Endothelial cell (in vitro differentiated cells): ENCODE measurements at places on chromosomes 3 and 15.

GRCh38 chr3:31880020-31880419 lies 101.0 kb downstream of the OSBPL10 start:
- DNase-seq = no peak

GRCh38 chr3:187648177-187648576 lies 22.0 kb downstream of the SST start:
- DNase-seq = no peak

- no peak for DNase-seq
These were observed 32.5 kb downstream of the CEP152 start for GRCh38 chr15:48778331-48778730.

DNA sequence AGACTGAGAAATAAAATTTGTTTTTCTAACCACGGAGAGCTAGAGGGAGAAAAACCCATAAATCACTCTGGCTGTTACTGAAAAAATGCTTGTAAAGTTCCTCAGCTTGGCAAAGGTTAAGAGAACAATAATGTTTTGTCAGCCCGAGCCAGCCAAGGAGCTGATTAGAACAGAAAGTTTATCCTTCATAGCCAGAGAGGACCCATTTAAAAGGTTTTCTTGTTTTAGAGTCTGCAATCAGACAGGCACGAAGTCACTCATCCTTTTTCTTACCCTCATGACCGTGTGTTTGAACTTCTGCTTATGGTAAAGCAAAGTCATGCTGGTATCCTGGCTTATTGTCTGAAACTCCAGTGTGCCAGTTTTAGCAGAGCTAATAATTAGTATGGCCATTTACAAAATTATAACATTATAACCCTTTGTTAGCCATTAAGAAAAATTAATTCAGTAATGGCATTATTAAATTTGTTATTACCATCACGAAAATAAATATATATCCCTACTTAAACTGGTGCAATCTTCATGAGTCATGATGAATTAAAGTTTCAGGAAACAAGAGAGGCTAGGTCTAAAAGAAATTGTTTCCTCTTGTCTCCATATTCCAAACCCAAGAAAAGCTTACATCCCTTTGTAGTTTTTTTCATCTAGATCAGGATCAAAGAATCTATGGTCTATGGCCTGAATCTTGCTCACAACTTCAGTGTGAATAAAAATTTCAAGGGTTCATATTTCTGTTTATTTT lies 13.5 kb upstream of the STXBP5L start:
- DNase-seq = no peak

GRCh38 chr3:52730681-52731080 lies 24.8 kb downstream of the SPCS1 start:
- no peak for DNase-seq

- DNase-seq = no peak
These were observed 129.2 kb downstream of the NEK10 start for GRCh38 chr3:27239951-27240350.

DNA sequence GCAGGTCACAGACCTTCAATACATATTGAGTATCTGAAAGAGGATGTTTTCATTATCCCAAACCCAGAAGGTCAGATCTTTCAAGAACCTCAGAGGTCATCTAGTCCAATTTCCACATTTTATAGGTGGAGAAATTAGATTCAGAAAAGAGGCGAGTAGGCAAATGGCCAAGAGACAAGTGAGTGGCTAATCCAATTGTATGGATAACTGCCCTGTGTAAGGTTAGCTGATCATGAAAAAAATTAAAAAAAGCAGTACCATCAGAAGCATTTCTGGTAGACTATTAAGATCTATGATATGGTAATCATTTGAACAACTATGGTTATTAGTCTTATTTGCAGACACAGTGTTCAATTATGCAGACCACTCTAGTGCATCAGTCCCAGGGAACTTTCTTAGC lies 660.7 kb upstream of the CFAP20DC start:
- no peak for DNase-seq

DNA sequence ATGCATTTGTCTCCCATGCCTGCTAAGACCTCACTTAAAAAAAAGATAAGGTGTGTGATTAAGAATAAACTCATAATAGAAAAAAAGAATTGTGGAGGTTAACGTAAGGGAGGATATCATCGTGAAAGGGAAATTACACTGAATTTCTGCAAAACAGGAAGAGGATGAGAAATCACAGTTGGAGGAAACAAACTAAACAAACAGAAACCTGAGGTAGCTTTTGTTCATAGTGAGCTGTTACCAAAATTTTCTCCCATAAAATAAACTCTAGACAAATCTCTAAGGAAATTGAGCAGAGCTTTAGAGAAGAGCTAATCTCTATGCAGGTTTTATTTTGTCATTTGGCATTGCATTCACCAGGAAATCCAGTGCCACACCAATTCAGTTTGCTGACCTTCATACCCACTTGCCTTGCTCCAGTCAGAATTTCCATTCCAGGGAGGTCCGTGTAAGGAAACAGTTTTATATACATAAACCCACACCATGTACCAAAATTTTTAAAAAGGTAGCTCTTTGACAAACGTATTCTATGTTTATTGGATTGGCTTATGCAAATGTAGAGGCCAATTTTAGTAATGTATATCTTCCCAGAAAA lies 231.2 kb downstream of the MBNL1 start:
- DNase-seq = no peak

DNA sequence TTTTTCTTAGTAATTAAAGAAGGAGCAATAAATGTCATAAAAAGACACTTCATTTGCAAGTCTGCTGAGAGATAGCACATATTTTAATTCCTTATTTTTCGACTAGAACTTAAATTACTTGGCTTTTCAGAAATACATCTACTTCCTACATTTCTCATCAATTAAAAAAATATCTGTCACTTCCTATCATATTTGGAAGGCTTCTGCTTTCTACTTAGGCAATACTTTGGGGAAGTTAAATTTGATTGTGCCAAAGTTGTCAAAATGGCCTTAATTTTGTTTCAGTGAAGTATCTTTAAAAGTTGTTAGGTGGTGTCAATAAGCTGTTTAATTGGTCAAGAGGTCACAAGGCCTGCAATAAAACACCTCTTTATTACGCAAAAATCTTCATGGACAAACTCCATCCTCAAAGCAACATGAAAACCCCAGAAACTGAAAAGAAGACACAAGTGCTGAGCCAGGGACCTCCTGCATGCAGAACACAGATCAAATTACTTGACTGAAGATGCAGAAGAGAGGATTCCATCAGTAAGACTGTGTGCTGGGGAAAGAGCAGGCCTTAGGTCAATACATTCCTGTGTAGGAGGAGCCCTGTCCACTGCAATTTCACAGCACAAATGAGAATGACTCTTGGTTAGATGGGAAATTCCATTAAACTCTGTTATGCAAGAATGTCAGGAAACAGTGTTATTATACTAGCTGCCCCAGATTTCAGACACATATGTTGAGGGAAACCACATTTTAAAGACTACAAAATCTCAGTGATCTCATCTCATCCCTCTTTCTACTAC lies 48.0 kb upstream of the FSTL1 start:
- no peak for DNase-seq

DNA sequence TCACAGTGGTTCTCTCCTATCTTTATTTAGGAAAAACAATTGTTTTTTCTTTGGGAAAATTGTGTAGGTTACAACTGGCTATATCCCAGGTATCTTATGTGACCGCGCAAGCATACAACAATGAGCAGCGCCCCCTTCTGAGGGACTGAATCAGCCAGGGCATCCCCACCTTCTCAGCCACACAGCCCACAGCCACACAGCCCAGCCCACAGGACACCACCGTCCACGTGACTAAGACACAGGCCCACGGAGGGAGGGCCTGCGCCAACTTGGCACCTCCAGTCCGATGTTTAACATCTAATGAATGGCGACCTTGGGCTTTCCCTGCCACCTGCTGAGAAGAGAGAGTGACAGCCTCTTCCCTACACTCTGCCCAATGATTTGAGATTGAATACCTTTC lies 68.1 kb downstream of the ATP10A start:
- no peak for DNase-seq

- DNase-seq = no peak
These were observed 70.9 kb downstream of the IGF1R start for GRCh38 chr15:98719137-98719740.

- no peak for DNase-seq
These were observed 48.2 kb upstream of the TEX264 start for GRCh38 chr3:51622868-51623267.

- no peak for DNase-seq
These were observed 11.0 kb upstream of the KCNMB2 start for GRCh38 chr3:178525251-178525650.

DNA sequence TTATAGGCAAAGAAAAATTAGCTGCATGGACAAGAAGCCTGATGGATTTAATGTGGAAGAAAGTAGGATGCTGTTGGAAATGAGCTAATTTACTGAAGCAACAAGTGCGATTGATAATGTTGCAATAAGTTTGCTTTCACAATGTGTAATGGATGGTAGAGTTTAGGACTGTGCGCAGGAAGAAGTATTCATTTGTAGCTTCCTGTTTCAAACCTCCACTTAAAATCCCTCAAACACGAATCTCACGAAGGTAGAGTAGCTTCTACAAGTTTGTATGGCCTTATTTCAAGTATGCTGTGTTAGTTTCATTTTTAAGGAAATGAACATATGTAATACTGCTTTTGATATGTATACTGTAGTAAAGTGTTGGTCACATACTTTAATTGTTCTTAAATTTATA lies 42.3 kb downstream of the KCNH8 start:
- DNase-seq = no peak

DNA sequence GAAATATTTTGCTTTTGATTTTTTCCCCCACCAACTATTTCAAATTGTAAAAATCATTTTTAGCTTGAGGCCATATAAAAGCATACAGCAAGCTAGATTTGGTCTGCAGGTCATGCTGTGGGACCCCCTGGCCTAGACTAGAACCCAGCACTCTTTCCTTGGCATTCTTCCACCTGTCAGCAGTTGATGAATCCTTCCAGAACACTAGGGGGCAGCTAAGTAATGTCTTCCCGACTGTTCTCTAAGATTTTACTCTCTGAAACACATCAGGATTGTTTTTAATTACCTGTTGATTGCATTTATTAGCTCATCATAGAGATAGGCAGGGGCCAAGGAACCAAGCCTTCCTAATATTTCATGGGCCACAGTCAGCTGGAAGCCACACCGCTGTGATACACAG lies 174.5 kb downstream of the CACNA1D start:
- no peak for DNase-seq

GRCh38 chr3:141471160-141471559 lies 15.7 kb upstream of the RASA2 start:
- DNase-seq = no peak

GRCh38 chr3:148226246-148226645 lies 471.5 kb upstream of the AGTR1 start:
- no peak for DNase-seq

- no peak for DNase-seq
These were observed 41.3 kb upstream of the GCNT3 start for GRCh38 chr15:59570315-59570714.
